ENCODE measurements at places on chromosomes 16 and 17.

- peak; percentile 61 for DNase-seq
Observed at GRCh38 chr16:81623365-81624102, 155.6 kb upstream of the PLCG2 start.

DNA sequence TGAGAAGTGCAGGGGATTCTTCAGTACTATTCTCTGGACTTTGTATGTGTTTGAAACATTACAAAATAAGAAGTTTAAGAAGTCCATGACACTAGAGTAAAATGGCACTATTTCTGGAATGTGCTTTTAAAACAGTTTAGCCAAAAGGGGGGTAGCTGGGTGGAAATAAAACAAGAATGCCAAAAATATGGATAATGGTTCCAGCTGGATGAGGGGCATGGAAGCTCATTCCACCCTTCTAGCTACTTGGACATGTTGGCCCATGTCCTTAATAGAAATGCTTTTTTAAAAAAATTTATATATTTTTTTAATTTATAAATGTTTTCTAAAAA is 13.1 kb downstream of the ZC3H7A start:
- no peak for DNase-seq

DNA sequence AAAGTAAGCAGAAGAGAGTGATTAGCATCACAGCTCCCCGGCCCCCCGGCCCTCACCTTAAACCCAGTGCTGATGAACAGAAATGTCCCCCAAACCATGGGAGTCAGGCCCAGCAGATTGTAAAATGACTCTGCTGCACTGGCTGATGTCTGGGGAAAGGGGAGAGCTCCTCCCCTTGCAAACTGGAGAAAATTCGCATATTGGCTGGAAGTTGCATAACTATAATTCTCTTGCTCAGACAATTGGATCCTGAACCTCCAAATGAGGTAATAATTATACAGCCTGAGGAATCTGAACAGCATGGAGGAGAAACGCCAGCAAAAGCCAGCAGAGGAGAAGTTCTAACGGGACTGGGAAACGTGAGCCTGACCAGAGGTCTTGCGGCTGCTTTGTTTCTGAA is 109.7 kb downstream of the C16orf95 start:
- no peak for DNase-seq

DNA sequence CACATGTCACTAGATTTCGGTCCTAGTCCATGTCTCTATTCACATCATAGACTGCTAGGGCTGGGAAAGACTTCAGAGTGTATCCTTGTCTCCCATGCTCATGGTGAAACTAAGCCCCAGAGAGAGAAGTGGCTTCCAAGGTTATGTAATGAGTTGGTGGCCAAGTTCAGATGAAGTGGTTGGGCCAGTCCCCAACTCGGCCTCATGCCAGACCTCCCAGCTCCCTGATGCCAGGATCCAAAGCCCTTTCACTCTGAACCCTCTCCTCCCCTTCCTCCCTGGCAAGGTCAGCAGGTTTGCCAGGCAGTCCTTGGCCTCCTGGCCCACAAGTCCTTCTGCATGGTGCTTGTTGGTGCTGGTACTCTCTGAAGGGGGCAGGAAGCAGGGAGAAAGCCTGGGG is 189.7 kb downstream of the AXIN2 start:
- no peak for DNase-seq

DNA sequence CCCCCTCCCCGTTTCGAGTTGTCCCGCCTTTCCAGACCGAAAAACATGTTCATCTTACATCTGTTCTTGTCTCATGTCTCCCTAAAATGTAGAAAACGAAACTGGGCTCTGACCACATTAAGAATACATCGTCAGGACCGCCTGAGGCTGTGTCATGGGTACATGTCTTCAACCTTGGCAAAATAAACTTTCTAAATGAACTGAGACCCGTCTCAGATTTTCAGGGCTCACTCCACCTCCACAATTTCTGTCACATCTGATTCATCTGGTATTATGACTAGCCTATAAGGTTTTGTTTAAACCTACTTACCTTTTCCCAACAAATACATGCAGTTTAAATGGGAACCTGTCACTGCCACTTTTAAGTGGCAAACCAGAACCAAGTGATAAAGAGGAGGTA is 621 bp downstream of the SDR42E1 start:
- no peak for DNase-seq

DNA sequence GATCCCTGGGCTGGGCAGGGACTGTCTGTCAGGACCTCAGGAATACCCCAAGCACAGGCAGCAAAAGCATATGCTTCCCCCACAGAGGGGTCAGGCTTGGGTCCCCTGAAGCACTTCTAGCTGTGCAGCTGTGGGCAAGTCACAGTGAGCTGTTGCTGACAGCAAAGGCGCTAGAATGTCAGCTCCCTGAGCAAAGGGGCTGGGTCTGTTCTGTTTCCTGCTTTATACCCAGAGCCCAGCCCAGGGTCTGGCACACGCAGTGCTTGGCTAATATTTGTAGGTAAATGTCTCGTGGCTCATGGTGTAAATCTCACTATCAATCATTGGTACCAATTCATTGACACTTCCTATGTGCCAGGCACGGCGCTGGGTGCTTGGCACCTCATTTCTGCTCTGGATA is 16.6 kb upstream of the MPRIP start:
- DNase-seq: no peak

DNA sequence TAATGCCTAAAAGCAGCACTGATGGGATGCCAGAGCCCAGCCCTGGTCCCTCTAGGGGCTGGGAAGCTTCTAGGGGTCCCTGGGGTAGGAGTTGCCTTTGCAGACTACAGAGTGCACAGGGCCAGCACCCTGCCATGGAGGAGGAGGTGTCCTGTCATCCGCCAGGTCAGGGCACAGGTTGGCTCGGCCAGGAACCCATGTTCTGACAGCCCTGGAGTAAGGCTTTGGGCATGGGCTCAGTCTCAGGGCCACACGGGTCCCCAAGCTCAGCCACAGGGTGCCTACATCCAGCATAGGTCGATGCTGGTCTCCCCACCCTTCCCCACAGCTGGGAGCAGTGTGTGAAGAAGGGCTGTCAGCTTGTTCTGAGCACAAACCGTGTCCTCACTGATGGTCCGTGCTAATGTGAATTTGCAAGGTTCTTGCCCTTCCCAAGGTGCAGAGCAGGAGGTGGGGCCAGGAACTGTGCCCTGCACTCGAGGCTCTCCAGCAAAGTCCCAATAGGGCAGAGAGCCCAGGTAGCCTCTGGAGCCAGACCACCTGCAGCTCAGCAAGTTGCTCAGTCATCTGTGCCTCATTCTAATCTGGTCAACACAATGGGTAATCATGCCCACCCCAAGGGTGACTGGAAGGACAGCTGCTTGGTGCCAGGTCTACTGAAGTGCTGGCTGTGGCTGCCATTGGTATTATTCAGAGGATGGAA is 72.8 kb downstream of the AMFR start:
- DNase-seq: no peak

DNA sequence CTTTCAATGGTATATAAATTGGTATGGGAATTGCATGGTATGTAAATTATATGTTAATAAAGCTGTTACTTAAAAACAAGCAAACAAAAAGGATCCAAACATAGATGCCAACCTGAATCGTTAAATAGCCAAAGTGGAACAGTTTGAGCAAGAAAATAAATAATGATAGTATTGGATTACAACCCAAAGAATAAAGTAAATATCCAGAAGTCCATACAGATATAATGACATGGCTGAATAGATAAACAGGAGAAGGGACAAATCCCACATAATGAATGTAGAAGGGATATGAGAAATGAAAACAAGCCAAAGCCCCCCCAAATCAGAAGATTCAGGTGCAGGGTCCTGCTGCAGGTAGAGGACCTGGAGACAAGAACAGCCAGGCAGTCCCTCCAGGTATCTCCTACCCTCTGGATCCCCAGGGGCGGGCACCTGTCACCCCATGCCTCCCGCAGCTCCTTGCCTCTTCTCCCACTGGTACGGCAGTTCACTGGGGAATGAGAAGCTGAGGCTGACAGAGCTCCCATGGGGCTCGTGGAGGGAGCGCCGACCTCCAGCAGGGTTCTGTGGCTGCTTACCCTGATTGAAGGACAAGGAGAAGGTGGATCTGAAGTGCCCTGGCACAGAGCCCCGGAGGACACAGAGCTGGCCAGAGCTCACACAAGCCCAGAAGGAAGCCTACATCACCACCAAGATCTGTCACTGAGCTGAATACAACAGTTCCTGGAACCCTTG is 9.9 kb upstream of the LCAT start:
- DNase-seq: no peak

GRCh38 chr16:22671301-22672076 is 142.5 kb upstream of the HS3ST2 start:
- DNase-seq: no peak

- DNase-seq: no peak
Observed at GRCh38 chr16:2656985-2657384, 25.3 kb upstream of the KCTD5 start.

DNA sequence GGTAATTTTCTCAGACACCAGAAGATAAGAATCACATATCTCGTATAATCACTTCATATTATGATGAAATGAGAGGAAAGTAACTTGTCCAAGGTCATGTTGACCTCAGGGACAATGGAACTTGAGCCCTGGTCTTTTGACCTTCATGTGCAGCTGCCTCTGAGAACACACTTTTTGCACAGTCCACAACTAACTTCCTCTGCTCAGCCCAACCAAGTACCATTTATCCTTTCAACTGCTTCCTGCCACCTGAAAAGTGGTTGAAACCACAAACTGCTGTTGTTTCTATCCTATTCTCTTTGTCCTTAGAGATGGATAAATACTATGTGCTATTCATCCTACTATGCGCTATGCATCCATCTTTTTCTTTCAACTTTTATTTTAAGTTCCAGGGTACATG is 2.3 kb upstream of the CCL1 start:
- DNase-seq: no peak

GRCh38 chr16:75053791-75054555 is 55.1 kb downstream of the ZNRF1 start:
- no peak for DNase-seq

- no peak for DNase-seq
Observed at GRCh38 chr17:77322514-77323412, 182.0 kb downstream of the SEC14L1 start.

- DNase-seq: peak; percentile 45
Observed at GRCh38 chr17:57954397-57955182, 622 bp downstream of the CUEDC1 start.

DNA sequence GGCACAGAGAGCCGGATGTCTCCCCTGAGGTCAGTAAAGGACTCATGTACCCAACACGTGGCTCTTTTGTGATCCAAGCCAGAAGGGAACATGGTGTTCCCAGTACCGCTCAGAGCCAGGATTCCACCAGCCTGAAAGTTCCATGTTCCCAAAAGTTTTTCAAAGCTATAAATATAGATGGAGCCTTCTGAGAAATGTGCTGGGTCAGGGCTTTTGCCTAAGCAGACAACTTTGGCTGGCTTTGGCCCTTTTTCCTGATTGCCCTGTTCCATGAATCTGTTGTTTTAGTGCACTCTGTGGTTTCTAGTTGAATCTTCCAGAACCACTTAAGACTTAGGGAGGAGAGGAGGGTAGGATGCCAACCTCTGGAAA is 128.5 kb upstream of the HS3ST2 start:
- no peak for DNase-seq

DNA sequence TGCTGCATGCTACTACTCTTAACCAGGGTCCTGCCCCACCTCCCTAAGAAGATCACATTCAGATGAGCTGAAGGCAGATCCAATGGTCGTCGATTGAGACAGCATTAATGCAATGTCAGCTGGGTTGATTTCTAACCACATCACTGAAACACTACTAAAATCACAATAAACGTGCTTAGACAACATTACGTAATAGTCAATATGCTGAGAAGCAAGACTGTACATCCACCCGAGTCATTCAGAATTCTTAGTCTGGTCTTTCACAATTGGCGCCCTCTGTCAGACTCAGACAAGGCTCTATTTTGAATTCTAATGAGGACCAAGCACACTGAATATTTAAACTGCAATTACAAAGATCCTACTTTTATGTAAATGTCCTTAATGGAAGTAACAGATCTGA is 205.2 kb downstream of the STX8 start:
- DNase-seq: no peak

GRCh38 chr17:59487161-59487873 is 78.1 kb upstream of the DHX40 start:
- DNase-seq: peak; percentile 70

- no peak for DNase-seq
Observed at GRCh38 chr17:49521471-49522356, 26.6 kb downstream of the NGFR start.

DNA sequence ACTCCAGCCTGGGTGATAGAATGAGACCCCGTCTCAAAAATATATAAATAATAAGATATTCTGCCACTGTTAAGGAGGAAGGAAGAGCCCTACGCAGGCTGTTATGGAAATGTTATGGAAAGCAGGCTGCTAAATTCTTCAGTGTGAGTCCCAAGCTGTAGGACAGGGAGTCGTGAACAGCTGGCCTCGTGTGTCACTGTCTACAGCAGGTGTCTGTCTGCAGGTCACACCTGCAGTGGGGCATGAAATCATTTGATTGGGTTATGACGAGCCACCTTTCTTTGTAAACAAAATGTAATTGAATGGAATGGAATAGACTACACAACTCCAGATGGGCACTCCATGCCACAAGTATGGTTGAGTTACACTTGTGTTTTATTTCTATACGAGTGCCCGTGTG is 15.6 kb upstream of the LITAF start:
- DNase-seq: peak; percentile 61

- DNase-seq: no peak
Observed at GRCh38 chr16:22788193-22788530, 25.8 kb upstream of the HS3ST2 start.

- no peak for DNase-seq
Observed at GRCh38 chr16:75535901-75536300, at the start of gene CHST5. Gene CHST5 (minus strand): TSS chr16:75536108. CDS start chr16:75530384, 5,724 bp downstream.

DNA sequence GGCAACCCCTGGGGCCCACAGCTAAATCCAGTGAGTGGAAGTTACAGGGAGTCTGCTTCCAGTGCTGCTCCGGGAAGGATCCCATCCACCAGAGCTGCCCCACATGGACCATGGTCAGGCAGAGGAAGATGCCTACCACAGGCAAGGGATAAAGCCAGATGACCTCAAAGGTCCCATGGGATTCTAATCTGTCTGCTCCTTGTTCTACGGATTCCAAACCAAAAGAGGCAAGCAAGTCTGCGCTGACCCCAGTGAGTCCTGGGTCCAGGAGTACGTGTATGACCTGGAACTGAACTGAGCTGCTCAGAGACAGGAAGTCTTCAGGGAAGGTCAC is 1.4 kb downstream of the CCL4L2 start:
- DNase-seq: no peak

- no peak for DNase-seq
Observed at GRCh38 chr16:85240982-85241924, 129.0 kb upstream of the CIBAR2 start.

GRCh38 chr16:1003391-1004347 is 22.1 kb downstream of the SOX8 start:
- no peak for DNase-seq
